ENCODE measurements at places on chromosomes 7 and 10. TPM values are rescaled to one million over a fixed set of nuclear protein-coding genes. Genes with fewer than 3 reads are reported as not detected.

MRC1 gene
- total RNA-seq, result not detected

BTBD16 gene
- not detected for total RNA-seq

LBX1 gene
- not detected for total RNA-seq

EBLN1 gene
- not detected for total RNA-seq

PRLHR gene
- total RNA-seq, result not detected

BBS9 gene
- 11.3 TPM for total RNA-seq

TAS2R4 gene
- total RNA-seq, result 0.70 TPM

STEAP2 gene
- not detected for total RNA-seq

GPR15LG gene
- not detected for total RNA-seq

PBLD gene
- 2.7 TPM for total RNA-seq

EPHB4 gene
- total RNA-seq, result 1.2 TPM

OIT3 gene
- not detected for total RNA-seq
